ENCODE measurements at places on chromosomes 7 and 10. TPM values are rescaled to one million over a fixed set of nuclear protein-coding genes. Genes with fewer than 3 reads are reported as not detected.

UTF1 gene
- total RNA-seq, result 0.16 TPM

- no peak for DNase-seq
These were observed 19.6 kb upstream of the ANLN start for GRCh38 chr7:36370046-36370445.

KCNH2 gene
- 368 TPM for total RNA-seq

DNA sequence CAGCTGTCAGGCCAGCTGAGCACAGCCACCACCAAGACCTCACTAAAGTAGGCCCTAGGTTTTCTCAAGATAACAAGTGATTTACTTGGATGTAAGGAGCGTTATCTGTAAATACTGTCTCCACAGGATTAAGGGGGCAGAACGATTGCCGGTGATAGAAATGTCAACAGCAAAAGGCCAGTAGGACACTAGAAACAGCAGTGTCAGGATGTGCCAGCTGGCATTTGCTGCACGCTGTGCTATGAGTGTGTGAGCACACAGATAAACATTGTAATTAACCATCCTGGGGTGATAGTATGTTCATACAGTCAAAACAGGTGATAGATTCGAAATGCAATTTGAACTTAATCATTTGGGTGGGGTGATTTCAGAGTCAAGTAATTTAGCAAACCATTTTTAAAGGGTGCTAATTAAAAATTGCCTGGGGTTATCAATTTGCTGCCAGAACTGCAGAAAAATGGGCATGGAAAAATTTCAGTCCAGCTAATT lies 36.3 kb upstream of the NOBOX start:
- no peak for DNase-seq

HYAL4 gene
- total RNA-seq, result not detected

GRCh38 chr7:16034353-16034752 lies 347.9 kb upstream of the MEOX2 start:
- DNase-seq, result no peak

WEE2 gene
- total RNA-seq, result not detected

DNA sequence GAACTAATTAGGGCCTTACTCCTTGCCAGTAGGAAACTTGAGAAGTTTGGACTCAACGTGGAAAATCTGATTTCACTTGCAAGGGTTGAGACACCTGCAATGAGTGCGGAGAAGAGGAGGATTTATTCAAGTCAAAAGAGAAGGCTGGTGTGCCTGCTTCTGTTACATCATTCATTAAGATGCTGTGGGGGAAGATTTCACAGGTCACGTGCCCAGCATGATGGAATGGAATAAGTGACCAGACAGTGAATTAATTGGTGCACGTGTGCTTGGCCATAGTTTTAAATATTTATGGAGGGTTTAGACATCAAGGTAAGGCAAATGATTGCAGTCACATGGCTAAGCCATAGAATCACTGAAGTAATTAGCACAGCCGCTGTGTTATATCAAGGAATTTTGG lies 155.0 kb downstream of the C7orf25 start:
- no peak for DNase-seq

GRCh38 chr7:157903710-157904109 lies 566.9 kb downstream of the DNAJB6 start:
- no peak for DNase-seq

- DNase-seq, result no peak
These were observed 56.4 kb downstream of the ETV1 start for GRCh38 chr7:13933091-13933490.

ADAM8 gene
- 7.0 TPM for total RNA-seq

DNA sequence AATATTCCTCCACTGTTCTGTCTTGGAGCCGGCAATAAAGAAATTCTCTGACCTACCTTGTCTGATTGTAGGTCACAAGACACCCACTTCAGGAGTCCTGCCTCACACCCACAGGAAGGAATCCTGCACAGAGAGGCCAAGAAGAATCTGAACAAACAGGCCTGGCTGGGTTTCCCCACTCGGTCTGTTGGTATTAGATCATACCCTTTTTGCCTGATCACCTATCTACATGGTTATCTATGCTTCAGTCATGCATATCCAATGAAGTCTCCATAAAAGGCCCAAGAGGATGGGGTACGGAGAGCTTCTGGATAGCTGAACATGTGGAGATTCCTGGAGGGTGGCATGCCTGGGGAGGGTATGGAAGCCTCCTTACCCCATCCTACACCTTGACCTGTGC lies 12.3 kb downstream of the OGDH start:
- no peak for DNase-seq

MMD2 gene
- not detected for total RNA-seq

CLRN3 gene
- not detected for total RNA-seq

Data from K562 (cell line).